ENCODE measurements at places on chromosomes 13 and 19.

GRCh38 chr13:29925457-29926097, 75.2 kb upstream of the UBL3 start:
- no peak for DNase-seq

GRCh38 chr13:29292045-29292444, 303.4 kb downstream of the SLC7A1 start:
- DNase-seq: no peak

DNA sequence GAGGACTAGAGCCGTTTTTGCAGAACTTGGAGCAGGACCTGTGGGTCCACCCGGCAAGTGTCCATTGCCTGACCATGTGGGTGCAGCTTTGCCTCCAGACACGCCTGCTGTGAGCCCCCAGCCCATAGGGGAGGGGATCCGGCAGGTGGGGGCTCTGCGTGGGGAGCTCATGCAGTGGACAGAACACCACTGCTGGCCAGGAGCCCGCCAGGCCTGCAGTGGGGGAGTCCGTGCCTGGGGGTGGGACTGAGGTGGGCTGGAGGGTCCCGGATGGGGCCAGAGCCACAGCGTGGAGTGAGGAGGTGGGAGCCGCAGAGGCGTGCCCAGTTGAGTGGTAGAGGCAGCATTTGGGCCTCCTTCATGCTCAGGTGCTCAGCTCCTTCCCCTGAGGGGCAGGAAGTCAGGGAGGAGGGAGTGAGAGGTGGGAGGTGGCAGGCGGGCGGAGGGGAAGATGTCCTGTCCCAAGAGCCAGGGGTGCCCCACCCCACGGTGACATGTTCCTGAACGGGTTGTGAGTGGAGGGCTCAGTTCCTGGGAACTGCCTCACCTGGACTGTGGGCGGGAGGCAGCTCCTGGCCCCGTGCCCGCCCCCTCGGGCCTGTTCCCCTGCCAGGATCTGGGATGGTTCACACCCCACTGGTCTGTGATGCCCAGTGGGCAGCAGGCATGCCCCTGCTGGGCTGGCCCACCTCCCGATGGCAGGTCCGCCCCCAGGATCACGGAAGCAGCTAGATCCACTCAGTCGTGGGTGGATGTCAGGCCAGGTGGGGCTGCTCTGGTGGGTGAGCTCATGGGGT, 8.8 kb downstream of the ADAT3 start:
- no peak for DNase-seq

DNA sequence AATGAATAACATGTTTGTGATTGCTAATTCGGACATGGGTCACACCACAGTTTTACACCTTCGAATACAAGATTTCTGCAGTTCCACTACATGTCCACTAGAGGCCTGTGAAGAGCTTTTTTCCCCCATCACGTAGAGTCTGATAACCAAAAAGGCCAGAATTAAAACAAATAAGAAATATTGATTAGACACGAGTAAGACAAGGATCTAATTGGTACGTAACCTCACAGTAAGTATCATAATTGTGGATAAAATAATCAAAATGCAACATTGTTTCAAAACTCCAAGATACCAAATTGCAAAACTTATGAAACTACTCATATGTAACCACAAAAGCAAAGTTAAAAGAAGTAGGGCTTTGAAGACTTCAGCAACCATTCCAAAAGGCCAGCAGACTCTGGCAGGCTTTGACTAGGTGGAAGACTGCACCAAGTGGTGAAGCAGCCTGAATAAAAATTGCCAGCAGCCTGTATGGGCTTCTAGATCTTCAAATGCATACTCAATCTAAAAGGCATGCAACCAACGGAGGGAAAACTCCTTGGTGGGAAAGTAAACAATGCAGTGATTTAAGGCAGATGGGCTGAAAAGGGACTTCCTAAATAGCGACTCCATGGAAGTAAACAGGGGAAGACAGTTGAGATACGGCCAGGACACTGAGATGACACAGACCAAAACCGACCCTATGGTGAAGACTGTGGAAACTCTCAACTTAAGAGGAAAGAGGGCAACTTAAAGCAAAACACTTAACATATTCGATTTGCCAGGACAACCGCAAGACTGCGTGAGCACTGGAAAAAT, 56.7 kb downstream of the STARD13 start:
- no peak for DNase-seq

DNA sequence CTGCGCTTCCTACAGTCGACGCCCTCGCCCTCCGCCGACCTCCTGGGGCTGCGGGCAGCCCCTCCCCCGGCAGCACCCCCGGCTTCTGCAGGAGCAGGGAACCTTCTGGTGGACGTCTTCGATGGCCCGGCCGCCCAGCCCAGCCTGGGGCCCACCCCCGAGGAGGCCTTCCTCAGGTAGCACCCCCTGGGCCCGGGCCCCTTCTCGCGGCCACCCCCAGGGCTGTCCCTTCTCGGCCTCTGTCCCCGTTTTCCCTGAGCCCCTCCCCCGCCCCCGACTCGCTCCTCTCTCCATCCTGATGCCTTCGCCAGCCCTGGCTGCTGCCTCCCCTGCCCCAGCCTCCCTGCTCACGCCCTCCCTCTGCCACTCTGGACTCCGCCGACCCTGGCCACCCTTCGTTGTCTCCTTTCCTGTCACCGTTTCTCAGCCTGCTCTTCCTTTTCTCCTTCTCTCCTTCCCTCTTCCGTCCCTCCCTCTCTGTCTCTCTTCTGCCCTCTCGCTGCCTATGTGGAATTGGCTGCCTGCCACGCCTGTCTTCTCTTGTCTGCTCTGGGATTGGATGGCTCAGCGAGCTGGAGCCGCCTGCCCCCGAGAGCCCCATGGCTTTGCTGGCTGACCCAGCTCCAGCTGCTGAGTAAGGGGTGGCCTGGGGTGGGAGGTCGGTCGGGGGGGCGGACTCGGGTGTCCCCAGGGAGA, 11.0 kb downstream of the FUZ start:
- DNase-seq: no peak

DNA sequence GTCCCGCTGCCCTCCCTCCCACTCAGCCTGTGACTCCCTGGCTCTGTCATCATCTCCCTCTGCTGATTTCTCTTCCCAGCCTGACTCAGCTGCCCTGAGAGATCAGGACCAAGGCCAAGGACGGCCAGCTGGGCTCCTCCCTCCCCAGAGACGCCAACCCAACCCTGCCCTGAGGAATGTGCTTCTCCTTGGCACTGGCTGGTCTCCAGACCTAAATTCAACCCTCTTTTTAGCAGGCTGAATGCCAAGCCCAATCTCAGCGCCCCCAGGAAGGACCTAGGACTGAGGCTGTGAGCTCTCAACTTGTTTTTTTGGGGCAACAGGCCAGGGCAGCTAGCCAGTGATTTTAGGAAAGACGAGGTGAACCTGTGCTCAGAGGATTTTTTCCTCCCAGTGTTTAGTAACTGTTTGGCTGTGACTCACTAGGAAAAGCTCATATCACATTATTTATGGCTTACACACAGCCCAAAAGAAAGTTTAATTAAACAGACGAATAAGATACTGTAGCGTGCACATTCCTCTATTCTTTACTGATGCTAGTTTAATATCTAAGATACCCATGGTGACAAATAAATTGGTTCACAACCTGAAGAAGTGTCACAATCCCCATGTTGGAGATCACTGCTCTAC, 7.4 kb upstream of the IGFL1 start:
- no peak for DNase-seq

GRCh38 chr13:85332615-85333014, 466.6 kb downstream of the SLITRK6 start:
- no peak for DNase-seq

GRCh38 chr13:48654511-48654910, 782 bp downstream of the CYSLTR2 start:
- no peak for DNase-seq

DNA sequence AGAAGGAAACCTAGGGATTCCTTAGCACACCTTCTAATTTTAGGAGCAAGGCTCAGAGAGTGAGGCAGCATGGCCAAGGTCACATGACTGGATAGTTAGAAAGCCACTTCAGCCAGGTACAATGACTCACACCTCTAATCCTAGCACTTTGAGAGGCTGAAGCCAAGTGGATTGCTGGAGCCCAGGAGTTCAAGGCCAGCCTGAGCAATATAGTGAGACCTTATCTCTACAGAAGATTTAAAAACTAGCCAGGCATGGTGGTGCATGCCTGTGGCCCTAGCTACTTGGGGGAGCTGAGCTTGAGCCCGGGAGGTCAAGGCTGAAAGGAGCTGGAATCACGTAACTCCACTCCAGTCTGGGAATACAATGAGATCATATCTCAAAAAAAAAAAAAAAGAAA, 69.2 kb downstream of the TEX26 start:
- DNase-seq: no peak

- no peak for DNase-seq
Measured at GRCh38 chr13:35843272-35843671, 287.9 kb downstream of the DCLK1 start.

- DNase-seq: peak; percentile 77
Measured at GRCh38 chr19:16417660-16418596, 53.8 kb downstream of the EPS15L1 start.

DNA sequence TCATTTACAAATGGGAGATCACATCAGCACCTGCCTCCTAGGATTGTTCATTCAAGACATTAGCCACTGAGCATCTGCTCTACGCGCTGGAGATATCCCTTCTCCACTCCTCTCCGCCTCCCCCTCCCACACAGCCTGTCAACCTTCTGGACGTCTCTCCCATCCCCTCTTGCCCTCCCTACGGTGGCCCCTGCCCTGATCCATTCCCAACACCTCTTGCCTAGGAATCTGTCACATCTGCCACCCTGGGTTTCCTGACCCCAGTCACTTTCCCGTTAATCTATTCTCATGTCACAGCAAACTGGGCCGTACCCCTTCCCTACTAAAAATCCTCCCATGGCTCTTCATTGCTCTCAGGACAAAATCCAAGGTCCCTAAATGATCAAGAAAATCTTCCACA, 10.3 kb downstream of the DYRK1B start:
- DNase-seq: no peak

DNA sequence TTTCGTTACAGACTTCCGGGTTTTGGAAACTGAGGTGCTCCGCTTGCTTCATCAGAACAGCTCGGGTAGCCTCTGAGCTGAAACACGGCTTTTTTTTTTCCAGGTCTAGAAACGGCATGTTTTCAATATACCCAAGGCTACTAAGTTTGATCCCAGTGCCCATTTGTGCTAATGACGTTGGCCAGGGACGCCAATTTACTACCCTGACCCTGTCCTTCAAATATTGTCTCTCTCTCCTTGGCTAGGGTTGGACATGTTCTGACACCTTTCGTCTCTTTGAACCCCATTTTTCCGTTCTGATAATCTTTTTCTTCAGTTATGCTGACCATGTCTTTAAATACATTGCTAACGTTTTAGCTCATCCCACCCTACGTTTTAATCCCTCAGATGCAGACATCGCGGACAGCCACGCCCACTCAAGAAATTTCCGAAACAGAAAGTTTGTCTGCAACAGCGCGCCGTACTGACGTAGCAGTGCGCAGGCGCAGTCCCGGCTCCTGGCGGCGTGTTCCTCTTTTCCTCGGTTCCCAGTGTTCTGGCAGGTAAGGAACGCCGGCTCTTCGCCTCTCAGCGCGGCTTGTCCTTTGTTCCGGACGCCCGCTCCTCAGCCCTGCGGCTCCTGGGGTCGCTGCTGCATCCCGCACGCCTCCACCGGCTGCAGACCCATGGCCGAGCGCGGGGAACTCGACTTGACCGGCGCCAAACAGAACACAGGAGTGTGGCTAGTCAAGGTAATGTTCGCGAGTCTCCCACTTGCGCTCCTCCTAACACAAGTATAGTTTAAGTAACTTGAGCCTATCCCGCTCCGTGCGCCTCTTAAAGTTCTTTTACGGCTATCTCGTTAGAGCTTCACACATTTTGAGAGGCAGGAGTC, at the start of gene GTF2F2:
GTF2F2 (plus strand) TSS at position 520 of the 874 bp plus-strand sequence; CDS start at position 666, 146 bp downstream.
- DNase-seq: peak; percentile 91

GRCh38 chr19:56838024-56838908, 2.3 kb downstream of the PEG3 start:
- DNase-seq: no peak

DNA sequence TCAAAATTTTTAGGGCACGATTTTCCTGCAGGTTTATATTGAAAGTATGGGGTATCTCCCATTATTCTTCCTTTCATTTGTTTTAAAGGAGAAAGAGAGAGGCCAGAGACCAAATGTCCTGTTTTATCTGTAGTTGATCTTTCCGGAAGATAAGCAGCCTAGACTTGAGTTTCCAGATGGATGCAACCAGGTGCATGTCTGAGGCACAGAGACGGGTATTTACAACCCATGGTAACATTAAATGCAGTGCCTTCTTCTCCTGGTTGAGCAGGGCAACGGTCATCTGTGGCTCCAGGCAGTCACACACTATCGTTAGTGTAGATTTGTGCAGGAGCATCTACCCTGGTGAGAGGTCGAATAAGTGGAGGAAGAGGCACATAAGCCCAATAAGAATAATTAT, 1507.1 kb downstream of the UQCRFS1 start:
- no peak for DNase-seq

DNA sequence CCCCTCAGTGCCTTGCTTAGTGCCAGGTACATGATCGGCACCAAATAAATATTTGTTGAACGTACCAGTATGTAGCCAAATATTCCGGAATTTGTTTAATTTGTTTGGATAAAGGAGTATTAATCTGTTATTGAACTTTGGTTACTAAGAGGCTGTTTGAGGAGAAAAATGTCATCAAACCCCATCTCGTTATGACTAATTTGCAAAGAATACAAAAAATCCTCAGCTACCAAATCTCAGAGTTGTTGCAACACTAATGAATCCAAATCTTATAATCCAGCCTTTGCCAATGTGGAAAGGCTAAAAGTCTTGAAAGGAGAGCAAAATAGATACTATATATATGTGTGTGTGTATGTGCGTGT, 79.5 kb downstream of the KLF5 start:
- DNase-seq: no peak

- no peak for DNase-seq
Measured at GRCh38 chr13:33099860-33100259, 83.6 kb downstream of the KL start.

DNA sequence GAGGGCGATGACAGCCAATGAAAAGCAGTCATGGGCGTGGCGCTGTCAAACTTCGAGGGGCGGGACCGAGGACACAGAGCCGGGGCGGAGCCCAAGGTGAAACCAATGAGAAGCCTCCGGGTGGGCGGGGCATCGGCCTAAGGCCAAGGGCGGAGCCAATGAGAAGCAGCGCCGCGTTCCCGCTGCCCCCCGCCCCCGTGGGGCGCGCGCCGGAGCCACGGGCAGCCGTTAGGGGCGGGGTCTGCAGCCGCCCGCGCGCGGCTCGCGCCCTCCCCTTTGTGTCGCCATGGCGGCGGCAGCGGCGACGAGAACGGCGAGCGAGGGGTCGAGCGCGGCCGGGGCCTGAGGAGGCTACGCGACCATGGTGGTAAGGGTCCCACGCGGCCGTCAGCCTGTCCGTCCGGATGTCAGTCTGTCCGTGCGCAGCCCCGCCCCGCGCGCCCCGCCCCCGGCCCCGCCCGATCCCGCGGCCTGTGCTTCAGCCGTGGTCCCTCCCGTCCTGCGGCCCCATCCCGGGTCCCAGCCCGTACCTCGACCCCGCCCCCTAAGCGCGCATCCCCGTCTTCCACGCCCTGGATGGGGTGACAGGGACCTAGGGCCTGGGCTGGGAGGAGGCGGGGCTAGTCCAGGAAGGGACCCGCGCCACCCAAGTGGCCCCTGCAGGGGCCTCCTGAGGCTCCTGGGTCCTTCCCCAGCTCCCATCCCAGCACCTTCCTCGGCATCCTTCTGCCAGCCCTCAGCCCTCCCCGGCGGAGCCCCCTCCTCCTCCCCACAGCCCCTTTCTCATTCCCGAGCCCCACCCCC, at the start of gene ARHGAP33:
ARHGAP33 (plus strand) TSS at position 267 of the 804 bp plus-strand sequence; CDS start at position 362, 95 bp downstream.
- peak; percentile 100 for DNase-seq

GRCh38 chr19:11587975-11588631, 9.2 kb upstream of the ZNF627 start:
- no peak for DNase-seq

GRCh38 chr13:25237083-25237482, 50.2 kb downstream of the MTMR6 start:
- DNase-seq: no peak

GRCh38 chr19:16893686-16893989, 4.8 kb downstream of the F2RL3 start:
- no peak for DNase-seq
